ENCODE measurements at places on chromosomes 1 and 21. TPM values are rescaled to one million over a fixed set of nuclear protein-coding genes. Genes with fewer than 3 reads are reported as not detected.

DNA sequence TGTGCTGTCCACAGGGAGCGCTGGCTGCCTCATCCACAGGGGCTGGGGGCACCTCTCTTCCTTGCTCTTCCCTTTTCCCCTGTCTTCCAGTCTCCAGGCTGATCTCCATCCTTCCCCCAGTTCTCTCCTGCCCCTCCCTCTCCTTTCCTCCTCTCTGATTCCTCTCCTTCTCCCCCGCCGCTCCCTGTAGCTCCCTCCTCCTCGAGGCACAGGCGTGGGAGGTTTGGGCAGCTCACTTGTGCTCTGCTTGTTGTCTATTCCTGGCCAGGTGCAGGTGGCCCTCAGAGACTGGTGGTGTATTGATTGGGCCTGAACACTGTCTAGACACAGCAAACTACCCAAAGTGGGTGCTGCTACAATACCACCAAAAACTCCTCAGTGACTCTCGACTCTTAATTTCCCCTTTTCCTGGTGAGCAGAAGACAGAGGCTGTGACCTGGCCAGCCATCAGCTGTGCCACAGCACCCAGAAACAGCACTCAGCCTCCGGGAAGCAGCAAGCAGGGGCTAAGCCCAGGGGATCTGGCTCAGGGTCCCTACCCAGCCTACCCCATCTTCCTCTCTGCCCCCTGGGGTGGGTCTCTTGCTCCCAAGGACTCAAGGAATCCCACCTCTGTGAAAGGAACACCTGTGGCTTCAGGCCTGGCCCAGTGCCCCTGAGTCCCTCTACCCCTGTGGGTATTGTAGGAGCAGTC, 93.3 kb downstream of the DDX20 start:
- H3K4me3 ChIP-seq, result no peak overlapping the region
- no peaks in the 10 kb centered on the region for H3K4me1 ChIP-seq
- no peaks in the 10 kb centered on the region for H3K36me3 ChIP-seq

GRCh38 chr1:232562855-232563510, 67.0 kb downstream of the SIPA1L2 start:
- no peak overlapping the region for H3K4me3 ChIP-seq
- H3K27ac ChIP-seq, result no peak overlapping the region
- H3K27me3 ChIP-seq, result no peaks in the 10 kb centered on the region
- DNase-seq, result no peak
- H3K36me3 ChIP-seq, result no peaks in the 10 kb centered on the region

GRCh38 chr1:11893907-11894251, 32.3 kb downstream of the KIAA2013 start:
- H3K36me3 ChIP-seq, result no peaks in the 10 kb centered on the region
- peak; percentile 51 for DNase-seq
- no peaks in the 10 kb centered on the region for H3K4me1 ChIP-seq
- no peaks in the 10 kb centered on the region for H3K27me3 ChIP-seq
- H3K27ac ChIP-seq, result no peak overlapping the region
- H3K4me3 ChIP-seq, result no peak overlapping the region

DNA sequence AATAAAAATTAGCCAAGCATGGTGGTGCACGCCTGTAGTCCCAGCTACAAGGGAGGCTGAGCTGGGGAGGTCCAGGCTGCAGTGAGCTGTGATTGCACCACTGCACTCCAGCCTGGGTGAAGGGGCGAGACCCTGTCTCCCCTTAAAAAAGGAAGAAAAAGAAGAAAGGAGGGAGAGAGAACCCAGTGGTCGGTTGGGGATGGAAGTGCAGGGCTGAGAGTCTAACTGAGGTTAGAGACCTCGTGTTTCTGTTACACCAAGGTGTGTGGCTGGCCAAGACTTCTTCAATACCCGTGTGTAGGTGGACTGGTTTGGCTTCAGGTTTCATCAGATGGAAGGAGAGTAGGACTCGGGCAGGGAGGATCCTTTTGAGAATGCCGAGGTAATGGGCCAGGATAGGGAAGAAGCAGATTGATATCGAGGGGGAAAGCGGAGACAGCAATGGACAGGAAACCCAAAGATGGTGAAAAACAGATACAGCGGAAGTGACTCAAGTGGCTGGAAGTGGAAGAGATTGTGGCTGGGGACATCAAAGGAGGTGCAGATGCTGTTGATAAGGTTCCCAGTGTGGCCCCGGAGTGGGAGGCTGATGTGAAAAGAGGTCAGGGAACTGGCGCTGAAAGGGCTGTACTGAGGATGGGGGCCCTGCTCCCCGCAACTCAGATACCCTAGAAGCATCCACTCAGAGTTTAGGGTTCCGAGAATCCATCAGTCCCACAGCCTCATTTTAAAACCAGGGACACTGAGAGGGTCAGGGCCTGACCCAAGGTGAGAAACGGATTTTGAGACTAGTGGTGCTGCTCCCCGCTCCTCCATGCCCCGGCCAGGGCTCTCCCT, 681 bp upstream of the UBXN10 start:
- no peaks in the 10 kb centered on the region for H3K36me3 ChIP-seq
- no peaks in the 10 kb centered on the region for H3K27me3 ChIP-seq
- peak; percentile 63 for DNase-seq
- peak overlapping the region; percentile 68 for H3K4me3 ChIP-seq
- peak overlapping the region; percentile 40 for H3K27ac ChIP-seq

- no peaks in the 10 kb centered on the region for H3K36me3 ChIP-seq
- no peak for DNase-seq
- no peaks in the 10 kb centered on the region for H3K27me3 ChIP-seq
- no peak overlapping the region for H3K4me3 ChIP-seq
- H3K27ac ChIP-seq, result no peak overlapping the region
Observed at GRCh38 chr1:226821719-226822085, 48.7 kb upstream of the PSEN2 start.

- H3K36me3 ChIP-seq, result no peaks in the 10 kb centered on the region
- no peak overlapping the region for H3K27ac ChIP-seq
- no peaks in the 10 kb centered on the region for H3K4me1 ChIP-seq
- H3K4me3 ChIP-seq, result no peak overlapping the region
Observed at GRCh38 chr1:75632350-75632949, 21.5 kb upstream of the SLC44A5 start.

DNA sequence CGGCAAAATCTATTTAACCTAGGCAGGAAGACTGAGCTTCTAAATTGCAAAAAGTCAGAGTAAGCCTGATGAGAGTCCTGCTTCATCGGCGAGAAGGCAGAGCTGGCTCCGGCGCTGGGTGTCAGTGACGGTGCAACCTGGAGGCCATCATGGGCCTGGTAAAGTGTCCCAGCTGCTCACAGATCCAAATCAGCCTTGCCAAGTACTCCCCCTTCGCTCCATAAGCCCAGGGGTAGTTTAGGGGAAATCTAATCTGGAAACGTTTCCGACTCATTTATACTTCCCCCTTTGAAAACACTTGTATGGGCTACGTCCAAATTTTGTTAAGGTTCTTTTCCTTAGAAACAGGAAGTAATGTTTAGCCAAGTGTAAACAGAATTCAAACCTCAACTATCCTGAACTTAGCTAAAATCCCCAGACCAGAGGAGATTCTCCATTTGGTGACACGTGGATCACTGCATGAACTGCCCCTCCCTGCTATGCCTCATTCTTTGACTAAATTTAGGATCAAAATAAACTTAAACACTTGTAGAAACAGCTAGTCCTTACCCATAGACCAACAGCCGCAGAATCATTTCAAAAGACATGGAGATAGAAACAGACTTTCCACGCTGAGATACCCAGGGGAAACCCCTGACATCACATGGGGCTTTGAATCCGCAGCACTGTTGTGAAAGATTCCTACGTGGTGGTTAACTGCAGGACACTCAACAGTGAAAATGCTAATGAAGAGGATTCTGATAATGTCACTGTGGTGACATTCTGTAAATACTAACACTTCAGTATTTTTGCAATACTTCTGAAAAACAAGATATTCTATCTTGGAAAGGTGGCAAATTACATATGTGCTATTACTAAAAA, 172.7 kb downstream of the TGFBR3 start:
- no peak overlapping the region for H3K4me3 ChIP-seq
- no peak for DNase-seq
- no peaks in the 10 kb centered on the region for H3K27me3 ChIP-seq
- H3K4me1 ChIP-seq, result peaks cover 16% of the 10 kb centered on the region
- no peak overlapping the region for H3K27ac ChIP-seq
- no peaks in the 10 kb centered on the region for H3K36me3 ChIP-seq

DNA sequence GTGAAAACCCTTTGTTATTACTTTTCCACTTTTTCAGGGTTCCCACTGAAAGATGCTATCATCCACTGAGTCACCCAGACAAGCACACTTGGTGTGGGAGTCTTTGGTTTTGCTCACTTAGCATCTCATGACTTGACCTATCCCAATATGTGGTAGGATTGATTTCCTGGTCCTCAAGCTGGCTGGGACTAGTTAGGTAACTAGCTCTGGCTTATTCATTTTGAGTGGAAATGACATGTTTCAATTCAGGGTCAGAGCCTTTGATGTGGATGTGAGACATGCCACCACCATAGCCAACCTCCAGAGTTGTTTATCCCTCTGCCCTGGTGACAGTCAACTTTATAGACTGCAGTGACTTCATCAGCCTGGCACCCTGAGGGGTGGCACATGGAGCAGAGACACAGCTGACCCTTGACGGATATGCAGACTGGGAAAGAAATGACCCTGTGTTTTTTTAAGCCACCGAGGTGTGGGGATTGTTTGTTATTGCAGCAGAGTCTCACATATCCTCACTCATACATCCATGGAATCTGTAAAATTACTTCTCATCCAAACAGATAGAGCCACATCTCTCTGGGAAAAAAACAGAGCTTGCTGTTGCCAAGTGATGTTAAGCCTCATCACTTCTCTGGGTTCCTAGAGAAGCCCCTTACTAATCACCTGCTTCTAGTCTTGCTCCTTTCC, 699.9 kb downstream of the MATN1 start:
- H3K27ac ChIP-seq, result no peak overlapping the region
- H3K36me3 ChIP-seq, result no peaks in the 10 kb centered on the region
- no peak overlapping the region for H3K4me3 ChIP-seq
- no peak for DNase-seq
- no peaks in the 10 kb centered on the region for H3K4me1 ChIP-seq

Gene AGT
- not detected for total RNA-seq

Gene LIPI
- total RNA-seq, result not detected

Gene ETV3L
- total RNA-seq, result not detected

Gene OR10J1
- not detected for total RNA-seq

Gene FAM131C
- total RNA-seq, result not detected

Gene CCDC185
- not detected for total RNA-seq
